NCI-H345 (cell line): ENCODE measurements at places on chromosomes 3 and 15.

DNA sequence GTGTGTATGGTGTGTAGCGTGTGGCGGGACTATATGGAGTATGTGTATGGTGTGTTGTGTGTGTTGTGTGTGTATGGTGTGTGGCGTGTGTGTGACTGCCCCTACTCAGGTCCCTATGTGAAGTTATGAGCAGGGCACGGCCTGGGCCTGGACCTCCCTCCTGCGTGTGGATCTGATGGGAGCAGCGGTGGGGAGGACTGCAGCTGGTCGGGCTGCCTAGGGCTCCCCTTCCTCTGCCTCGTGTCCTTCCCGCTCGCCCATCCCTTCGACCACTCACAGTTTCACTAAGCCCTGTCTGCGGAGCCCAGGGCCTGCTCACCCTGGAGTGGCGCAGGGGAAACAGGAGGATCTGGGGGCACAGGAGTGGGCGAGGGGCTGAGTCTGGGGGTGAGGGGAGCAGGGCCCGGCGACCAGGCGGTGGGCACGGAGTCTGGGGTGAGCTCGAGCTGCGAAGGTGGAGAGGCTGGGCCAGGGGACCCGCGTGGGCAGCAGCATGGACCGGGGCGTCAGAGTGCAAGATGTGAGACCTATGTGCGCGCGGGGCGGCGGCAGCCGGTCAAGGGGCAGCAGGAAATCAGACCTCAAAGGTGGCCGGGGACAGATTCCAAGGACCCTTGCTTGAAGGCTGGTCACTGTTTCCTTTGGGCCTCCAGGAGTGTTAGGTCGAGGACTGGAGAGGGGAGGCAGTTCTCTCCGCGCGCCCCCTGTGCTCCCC lies 26.6 kb downstream of the GABRA5 start:
- no peak for DNase-seq

DNA sequence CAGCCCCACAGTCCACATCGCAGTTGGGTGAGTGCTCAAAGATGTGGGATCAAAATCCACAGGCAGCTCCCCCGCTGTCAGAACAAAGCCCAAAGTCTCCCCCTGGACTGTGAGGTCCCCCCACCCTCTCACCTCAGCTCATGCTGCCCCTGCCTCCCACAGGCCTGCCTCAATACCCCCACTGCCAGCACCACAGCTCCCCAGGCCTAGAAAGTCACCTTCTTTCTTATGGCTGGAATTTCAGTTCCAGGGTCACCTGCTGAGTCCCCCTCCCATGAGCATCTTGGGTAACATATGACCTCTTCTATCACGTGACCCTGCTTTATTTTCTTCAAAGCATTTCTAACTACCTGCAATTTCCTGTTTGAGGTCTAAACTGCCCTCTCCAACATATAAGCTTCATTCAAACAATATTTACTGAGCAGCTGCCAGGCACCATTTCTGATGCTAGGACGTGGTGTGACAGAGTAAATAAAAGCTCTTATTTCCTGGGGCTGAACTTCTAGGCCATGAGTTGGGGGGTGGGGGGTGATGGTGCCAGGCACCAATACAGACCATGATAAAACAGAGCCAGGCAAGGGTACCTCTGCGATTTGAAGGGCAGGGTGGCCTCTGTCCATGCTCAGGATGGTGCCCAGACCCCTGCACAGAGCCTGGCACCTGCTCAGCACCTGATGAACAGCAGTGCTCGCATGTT lies 2.4 kb upstream of the TMEM89 start:
- DNase-seq = peak; percentile 68

DNA sequence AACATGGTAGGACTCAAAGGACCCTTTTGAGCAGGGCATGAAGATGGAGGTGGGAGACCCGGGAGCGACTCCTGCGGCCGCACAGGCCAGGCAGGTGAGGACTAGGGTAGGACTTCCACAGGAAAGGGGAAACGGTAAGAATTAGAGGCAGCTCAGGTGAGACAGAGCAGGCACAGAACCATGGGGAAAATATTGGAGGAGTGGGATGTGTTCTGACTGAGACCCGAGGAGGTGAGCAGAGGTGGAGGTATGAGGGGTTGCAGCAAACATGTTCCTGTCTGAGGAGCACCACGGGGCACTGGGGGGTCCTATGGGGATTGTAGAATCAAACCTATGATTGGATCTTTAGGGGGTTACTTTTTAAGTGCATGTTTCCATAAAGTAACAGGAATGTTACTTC lies 1.4 kb upstream of the ISG20 start:
- no peak for DNase-seq

- DNase-seq = no peak
These were observed 56.3 kb upstream of the LRIG1 start for GRCh38 chr3:66557170-66557569.

DNA sequence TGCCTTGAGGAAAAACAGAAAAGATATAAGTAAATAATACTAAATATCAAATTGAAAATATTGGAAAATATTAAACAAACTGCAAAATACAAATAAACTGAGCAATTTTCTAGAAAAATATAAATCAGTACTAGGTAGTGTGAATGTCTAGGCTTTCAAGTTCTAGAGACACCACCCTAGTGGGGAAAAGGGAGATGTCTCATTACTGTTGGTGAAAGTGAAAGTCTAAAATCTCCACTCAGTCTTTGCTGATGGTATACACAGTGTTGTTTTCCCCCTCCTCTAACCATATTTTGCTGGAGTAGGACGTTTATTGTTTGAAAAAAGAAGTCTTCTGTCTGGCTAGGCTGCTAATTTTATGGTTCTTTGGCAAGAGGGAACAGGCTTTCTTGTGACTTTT lies 1368.9 kb downstream of the OTOL1 start:
- DNase-seq = no peak

DNA sequence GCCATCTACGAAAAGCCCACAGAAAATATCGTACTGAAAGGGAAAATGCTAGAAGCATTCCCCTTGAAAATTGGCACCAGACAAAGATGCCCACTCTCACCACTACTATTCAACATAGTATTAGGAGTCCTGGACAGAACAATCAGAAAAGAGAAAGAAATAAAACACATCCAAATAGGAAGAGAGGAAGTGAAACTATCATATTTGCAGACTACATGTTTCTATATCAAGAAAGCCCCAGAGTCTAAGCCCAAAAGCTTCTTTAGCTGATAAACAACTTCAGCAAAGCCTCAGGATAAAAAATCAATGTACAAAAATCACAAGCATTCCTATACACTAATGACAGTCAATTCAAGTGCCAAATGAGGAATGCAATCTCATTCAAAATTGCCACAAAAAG lies 15.6 kb downstream of the OR5K3 start:
- DNase-seq = no peak

- peak; percentile 48 for DNase-seq
These were observed 216.9 kb downstream of the IGSF11 start for GRCh38 chr3:118817748-118818165.

DNA sequence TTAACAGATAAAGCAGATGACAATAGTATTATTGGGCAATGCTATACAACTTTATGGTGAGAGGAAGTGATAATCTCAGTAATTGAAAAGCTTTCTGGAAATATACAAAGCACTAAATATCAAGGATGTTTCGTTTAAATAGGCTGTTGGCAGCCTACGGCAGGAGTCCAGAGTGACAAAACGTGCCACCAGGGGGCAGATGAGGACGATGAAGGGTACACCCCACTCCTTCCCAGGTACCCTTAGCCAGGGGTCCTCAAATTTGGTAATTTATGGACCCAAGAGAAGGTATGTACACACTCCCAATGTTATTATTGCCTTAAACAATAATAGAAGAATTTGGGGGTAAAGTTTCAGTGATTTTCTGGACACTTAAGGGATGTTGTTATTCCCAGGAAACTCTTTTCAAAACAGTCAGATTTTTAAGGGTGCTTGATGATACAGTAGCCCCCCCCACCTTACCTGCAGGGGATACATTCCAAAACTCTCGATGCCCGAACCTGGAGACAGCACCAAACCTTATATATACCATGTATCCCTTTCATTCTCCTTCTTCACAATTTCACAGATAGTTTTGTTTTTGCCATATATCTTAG lies 1.4 kb upstream of the MAGEL2 start:
- peak; percentile 22 for DNase-seq

- DNase-seq = no peak
These were observed 2.1 kb downstream of the PDE8A start for GRCh38 chr15:84983711-84984110.

GRCh38 chr15:90004671-90005070 lies 3.5 kb downstream of the ZNF710 start:
- no peak for DNase-seq

GRCh38 chr3:56923526-56924224 lies 121.9 kb upstream of the ARHGEF3 start:
- no peak for DNase-seq

DNA sequence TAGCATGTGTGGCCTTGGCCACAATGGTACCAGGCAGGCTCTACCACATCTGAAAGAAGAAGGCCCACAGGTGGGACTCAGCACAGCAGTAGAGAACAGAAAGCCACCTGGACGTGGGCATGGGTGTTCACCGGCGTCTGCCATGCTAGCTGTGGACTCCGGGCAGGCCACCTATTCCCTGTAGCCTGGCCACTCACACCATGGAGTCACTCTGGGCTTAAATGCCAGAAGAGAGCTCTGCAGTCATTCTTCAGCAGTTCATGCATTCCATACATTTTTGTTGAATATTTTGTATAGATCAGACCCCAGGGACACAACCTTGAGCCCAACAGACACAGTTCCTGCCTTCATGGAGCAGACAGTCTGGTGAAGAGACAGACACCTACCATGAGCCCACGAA lies 138.6 kb downstream of the SRGAP3 start:
- DNase-seq = no peak

- DNase-seq = no peak
These were observed 7.2 kb upstream of the CFAP161 start for GRCh38 chr15:81126892-81127291.

DNA sequence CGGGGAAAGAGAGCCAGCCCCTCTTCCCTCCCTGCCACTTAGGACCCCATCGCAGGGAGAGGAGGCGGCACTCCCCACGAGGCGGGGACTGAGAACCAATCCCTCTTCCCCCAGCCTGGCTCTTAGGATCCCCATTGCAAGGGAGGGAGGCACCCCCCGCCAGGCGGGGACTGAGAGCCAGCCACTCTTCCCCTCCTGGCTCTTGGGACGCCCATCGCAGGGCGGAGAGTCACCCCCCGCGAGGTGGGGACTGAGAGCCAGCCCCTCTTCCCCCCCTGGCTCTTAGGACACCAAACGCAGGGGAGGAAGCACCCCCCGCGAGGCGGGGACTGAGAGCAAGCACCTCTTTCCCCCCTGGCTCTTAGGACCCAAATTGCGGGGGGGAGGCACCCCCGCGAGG lies 34.2 kb upstream of the SSUH2 start:
- DNase-seq = no peak

DNA sequence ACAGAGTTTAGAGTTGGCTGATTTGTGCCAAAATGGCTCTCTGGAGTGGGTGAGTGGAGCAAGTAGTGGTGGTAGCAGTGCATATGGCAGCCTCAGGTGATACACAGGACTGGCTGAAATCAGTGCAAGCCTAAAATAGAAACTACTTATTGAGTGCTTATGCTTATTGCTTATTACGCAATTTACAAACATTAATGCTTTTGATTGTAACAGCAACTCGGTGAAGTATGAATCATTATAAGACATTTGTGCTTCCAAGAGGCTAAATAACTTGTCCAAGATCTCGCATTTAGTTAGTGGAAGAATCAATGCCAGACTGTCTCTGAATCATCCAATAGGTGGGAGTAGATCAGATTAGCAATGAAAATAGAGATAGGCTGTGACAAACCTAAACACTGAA lies 353.8 kb downstream of the NAALADL2 start:
- no peak for DNase-seq

DNA sequence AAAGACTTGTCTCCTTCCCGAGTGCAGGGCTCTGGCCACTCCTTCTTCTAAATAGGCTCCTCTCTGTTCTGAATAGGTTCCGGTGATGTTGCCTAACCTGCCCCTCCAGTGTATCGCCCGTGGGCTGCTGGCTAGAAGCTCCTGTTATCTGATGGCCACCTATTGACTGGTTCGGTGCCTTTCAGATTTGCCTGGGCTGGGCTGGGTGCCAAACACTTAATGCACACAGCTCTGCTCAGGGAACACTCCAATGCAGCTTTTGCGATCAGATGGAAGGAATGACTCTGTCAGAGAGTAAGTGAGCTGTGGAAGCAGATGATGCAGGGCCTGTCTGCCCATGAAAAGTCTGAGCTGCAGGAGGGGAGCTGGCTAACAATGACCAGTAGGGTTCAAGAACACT lies 112.9 kb downstream of the CORO2B start:
- peak; percentile 96 for DNase-seq

GRCh38 chr3:38469852-38470251 lies 16.2 kb downstream of the ACVR2B start:
- DNase-seq = no peak

DNA sequence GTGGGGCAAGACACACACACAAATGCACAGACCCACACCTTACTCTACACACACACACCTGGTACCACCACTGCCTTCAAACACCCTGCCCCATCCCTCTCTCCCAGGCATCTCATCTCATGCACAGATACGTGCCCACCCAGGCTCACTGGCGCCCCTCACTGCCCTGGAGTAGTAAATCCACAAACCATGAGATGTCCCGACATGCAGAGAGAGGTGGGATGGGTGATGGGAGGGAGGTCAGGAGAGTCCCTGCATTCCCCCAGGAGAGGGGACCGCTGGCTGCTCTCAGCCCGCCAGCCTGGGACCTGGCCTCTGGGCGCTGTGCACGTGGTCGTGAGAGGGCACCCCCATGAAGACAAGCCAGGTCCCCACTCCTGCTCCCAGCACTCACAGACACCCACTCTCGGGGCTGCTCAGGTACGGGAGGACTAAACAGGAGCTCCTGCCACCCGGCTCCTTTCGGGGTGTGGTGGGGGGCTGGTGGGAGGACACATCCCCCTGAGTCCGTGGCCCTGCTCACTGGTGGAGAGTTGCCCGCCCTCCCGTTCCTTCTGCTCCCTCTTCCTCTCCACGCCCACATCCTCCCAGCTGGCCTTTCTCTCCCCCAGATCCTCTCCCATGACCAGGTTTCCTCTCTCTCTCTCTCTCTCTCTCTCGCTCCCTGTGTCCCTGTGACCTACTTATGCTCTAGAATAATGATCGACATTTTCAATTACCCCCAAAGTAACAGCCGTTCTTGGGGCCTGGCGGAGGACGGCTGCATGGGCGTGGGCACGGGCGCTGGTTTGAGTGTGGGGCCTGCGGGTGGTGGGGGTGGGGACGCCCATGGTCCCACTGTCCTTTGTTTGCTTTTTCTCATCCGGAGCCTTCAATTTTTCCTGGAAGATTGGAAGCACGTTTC lies 18.9 kb upstream of the CSPG4 start:
- no peak for DNase-seq

DNA sequence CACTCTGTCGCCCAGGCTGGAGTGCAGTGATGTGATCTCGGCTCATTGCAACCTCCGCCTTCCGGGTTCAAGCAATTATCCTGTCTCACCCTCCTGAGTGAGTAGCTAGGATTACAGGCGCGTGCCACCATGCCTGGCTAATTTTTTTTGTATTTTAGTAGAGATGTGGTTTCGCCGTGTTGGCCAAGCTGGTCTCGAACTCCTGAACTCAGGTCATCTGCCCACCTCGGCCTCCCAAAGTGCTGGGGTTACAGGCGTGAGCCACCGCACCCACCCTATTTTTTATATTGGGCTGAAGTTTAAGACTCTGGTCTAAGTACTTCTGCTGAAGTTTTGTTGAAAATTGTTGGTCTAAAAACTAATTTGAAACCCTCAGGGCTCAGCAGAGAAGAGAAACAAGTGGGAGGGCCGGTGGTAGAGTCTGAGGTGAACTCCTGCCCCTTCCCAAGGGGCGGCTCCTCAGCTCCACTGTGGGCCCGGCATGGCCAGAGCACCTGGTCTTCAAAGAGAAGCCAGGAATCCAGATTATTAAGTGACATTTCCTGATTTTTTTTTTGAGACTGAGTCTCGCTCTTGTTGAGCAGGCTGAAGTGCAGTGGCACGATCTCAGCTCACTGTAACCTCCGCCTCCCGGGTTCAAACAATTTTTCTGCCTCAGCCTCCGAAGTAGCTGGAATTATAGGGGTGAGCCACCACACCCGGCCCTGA lies 4.0 kb downstream of the HDAC11 start:
- no peak for DNase-seq
